ENCODE measurements at places on chromosomes 12 and 14.

DNA sequence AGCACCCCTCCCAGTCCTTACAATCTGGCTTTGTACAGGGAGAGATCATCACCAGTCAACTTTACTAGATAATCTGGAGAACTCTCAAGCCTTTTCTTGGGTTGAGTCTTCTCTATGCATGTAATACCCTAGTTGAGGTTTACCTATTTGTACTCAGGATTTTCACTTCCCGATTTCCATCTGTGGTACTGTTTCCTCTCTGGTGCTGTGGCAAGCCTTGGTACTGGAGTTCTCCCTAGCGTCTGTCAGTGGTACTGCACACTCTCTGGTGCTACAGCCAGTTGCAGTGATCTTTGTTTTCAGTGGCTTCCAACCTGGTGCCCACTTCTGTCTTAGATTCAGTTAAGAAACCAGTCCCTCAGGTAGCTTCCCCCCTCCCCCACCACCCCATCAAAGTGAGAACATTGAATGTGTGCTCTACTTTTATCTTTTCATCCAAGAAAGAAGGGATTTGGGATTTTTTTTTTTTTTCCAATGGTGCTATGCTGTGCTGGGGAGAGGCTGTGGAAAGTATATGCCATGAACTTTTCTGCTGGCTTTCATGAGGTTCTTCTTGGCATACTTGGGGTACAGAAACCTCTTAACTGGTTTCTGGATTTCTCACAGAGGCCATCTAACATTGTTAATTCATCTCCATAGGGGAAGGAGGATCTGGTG is 69.4 kb upstream of the EVL start:
- H3K27me3 ChIP-seq, result no peaks in the 10 kb centered on the region
- H3K36me3 ChIP-seq, result no peaks in the 10 kb centered on the region
- H3K4me1 ChIP-seq, result no peaks in the 10 kb centered on the region
- no peak overlapping the region for H3K4me3 ChIP-seq
- DNase-seq, result peak; percentile 91

GRCh38 chr12:108930155-108930554 is 50.3 kb downstream of the DAO start:
- H3K36me3 ChIP-seq, result no peaks in the 10 kb centered on the region
- no peak overlapping the region for H3K27ac ChIP-seq
- H3K4me3 ChIP-seq, result no peak overlapping the region
- no peaks in the 10 kb centered on the region for H3K27me3 ChIP-seq
- DNase-seq, result no peak

- H3K27ac ChIP-seq, result no peak overlapping the region
- H3K27me3 ChIP-seq, result no peaks in the 10 kb centered on the region
- no peaks in the 10 kb centered on the region for H3K36me3 ChIP-seq
- DNase-seq, result peak; percentile 86
These were observed 128.0 kb downstream of the KCNA5 start for GRCh38 chr12:5171701-5172100.

DNA sequence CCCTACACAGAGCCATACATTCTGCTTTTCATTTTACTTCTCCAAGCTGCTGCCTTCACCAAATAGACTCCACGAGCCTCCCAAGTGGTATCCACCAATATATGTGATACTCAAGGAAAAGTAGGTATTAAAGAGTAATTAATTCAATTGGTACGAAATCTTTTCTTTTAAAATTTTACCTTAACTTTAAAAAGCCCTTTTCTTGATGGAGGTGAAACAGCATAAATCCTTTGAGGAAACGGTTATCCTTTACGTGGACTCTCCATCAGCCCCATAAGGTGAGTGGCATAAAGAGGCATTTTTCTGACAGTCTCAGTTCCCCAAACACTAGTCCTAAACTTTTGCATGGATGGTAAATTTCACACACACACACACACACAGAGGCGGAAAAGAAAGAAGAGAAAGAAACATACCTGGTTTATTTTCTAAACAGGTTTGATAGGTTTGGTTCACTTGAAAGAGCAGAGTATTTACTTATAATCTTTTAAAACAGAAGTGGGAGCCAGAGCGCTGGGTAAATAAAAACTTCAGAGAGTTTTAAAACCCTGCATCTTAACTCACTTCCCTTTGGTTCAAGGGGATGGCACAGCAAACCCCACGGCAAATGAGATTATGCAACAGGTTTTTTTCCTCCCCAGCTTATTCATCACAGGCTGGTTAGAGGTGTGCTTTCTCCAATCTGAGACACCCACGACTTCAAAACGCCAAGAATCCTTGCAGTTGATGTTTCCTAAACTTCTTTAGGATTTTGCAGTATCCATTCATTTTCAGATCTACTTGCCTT is 1.9 kb downstream of the DUSP16 start:
- DNase-seq, result peak; percentile 60
- no peaks in the 10 kb centered on the region for H3K4me1 ChIP-seq
- H3K36me3 ChIP-seq, result no peaks in the 10 kb centered on the region
- H3K27ac ChIP-seq, result no peak overlapping the region

- no peaks in the 10 kb centered on the region for H3K36me3 ChIP-seq
- no peaks in the 10 kb centered on the region for H3K27me3 ChIP-seq
- DNase-seq, result no peak
- H3K4me1 ChIP-seq, result peaks cover 3% of the 10 kb centered on the region
- no peak overlapping the region for H3K27ac ChIP-seq
These were observed 366.7 kb downstream of the GALC start for GRCh38 chr14:87626266-87626665.

GRCh38 chr14:26163761-26164160 is 434.1 kb downstream of the NOVA1 start:
- peak; percentile 58 for DNase-seq
- no peaks in the 10 kb centered on the region for H3K4me1 ChIP-seq
- H3K4me3 ChIP-seq, result no peak overlapping the region
- no peaks in the 10 kb centered on the region for H3K36me3 ChIP-seq

- no peak for DNase-seq
- no peaks in the 10 kb centered on the region for H3K27me3 ChIP-seq
- no peak overlapping the region for H3K4me3 ChIP-seq
- no peaks in the 10 kb centered on the region for H3K36me3 ChIP-seq
- H3K27ac ChIP-seq, result no peak overlapping the region
These were observed 411.8 kb downstream of the NPAS3 start for GRCh38 chr14:33350366-33350990.

GRCh38 chr14:103869406-103870143 is 22.2 kb upstream of the PPP1R13B start:
- no peak overlapping the region for H3K27ac ChIP-seq
- no peaks in the 10 kb centered on the region for H3K4me1 ChIP-seq
- no peak for DNase-seq
- H3K36me3 ChIP-seq, result no peaks in the 10 kb centered on the region

DNA sequence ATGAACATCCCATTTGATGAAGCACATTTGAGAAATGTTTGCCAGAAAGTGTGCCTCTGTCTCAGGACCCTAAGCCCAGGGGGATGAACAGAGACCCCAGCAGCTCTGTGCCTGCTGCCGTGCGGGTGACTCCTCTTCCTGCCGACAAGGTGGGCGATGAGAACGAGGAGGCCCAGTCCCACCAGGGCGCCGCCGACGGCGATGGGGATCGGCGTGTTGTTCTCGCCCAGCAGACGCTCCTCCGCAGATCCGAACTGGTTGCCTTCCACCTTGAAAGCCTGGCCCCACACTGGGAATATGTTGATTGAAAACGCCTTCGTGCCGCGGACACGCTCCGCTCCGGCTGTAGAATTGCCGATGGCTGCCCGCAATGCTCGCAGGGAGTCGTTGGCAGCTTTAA is 44.1 kb downstream of the LRTM2 start:
- no peaks in the 10 kb centered on the region for H3K4me1 ChIP-seq
- peak; percentile 39 for DNase-seq
- H3K27ac ChIP-seq, result no peak overlapping the region
- H3K36me3 ChIP-seq, result no peaks in the 10 kb centered on the region
- no peaks in the 10 kb centered on the region for H3K27me3 ChIP-seq
- H3K4me3 ChIP-seq, result no peak overlapping the region
